ENCODE measurements at places on chromosomes 4 and X.

- DNase-seq = no peak
Measured at GRCh38 chrX:107442914-107443527, 6.4 kb upstream of the FRMPD3 start.

DNA sequence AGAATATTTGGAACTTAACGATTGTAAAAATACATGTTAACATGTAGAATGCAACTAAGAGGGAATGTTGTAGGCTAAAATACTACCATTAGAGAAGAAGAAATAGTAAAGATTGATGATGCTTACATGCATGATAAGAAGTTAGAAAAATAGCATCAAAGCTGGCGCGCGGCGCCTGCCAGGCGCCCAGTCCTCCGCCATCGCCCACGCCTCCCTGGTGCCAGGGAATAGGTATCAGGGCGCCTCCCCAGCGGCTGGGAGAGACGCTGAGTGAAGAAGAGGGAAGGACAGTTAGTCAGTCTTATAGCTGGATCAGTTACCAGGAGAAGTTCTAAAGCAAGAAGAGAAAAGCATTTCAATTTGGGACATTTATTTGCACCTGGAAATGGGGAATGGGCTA is 36.0 kb downstream of the NSUN7 start:
- DNase-seq = no peak

- DNase-seq = no peak
Measured at GRCh38 chrX:17475449-17476217, 100.6 kb downstream of the NHS start.

DNA sequence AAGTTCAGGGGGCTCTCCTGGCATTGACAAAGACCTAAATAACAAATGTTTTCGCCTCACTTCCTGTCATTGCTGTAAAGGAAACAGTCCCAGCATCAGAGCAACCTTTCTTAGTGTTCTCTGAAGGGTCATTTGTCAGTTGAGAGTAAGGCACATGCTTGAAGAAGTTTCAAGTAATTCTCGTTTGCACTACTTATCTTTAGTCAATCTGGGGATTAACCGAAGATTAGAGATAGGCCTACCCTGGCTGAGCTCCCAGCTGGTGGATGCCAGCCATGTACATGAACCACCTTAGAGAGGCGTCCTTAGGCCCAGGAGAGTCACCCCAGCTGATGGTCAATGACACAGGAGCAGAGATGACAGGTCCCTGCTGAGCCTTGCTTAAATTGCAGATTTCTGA is 189.9 kb upstream of the PGRMC2 start:
- no peak for DNase-seq

GRCh38 chrX:153598541-153599191 is at the start of gene CCNQ:
TSS of gene CCNQ (minus strand) at chrX:153599139. CDS start at chrX:153599073, 66 bp downstream.
- DNase-seq = no peak

DNA sequence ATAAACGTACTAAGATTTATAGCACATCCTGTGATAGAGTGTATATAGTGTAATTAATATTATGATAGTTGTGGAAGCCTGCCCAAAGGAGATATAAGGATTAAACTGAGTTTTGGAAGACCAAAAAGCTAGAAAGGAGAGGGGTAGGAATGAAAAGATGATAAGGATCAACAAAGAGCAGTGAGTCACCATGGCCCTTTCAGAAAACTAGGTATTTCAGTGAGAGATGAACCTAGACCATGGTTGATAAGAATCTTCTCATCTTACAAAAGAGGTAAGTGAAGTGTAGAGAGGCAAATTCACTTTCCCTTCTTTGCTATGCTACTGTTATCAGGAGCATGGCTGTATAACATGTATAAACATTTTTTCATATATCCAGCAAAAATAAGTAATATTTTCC is 133.8 kb upstream of the PLAC1 start:
- DNase-seq = no peak

DNA sequence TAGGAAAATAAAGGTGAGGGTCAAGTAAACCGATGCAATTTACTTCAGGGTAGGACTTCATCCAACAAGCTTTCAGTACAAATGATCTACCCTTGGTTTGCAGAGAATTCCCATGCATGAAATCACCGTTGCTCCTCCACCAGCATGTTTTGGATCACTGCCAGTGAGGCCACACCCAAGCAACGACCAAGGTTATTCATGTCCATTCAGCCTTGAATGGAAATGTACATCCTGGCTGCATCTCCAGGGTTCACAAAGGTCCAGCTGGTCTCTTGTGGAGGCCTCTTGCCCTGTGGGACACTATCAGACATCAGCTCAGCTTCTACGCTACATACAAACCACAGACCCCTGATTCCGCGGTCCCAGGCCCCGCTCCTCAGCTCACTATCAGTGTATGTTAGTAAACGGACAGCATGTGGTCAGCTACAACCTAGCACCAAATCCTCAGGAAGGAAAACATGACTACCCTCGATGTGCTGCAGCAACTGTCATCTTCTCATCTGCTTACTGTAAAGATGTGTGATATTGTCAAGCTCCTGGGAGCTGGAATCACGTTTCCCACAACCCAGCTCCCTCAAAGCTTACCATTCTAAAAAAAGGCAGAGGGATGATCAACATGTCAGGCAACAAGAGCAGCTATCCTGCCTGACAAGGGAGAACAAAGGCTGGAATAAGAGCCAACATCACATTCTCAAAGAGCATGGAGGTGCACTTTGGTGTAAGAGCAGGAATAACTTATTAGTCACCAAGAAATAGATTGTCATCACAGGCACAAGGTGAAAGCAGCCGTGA is 4.9 kb downstream of the LYAR start:
- DNase-seq = no peak

DNA sequence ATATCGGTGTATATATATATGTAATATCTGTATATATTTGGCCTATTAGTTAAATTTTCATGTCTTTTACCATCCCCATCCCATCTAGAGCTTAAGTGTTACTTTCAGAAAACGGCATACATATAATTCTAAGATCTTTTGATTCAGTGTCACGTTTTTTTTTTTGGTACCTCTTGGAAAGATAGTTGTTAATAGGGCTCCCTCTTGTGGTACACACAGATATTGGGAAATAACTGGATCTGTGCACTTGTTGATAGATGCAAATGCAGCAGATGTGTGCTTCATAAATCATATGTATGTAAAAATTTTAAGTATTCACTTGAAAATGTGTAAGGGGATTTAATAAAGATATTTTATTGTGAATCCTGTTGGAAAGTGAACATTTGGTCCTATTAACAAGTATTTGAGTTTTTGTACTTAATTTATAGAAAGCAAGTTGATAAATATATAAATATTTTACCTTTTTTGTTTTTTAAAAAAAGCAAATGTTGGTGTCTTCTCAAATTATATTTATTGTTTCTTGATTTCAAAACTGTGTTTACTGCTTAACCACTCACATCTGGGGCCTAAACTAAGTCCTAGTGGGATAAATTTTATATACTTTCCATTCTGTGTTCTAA is 74.7 kb downstream of the PAQR3 start:
- DNase-seq = no peak

DNA sequence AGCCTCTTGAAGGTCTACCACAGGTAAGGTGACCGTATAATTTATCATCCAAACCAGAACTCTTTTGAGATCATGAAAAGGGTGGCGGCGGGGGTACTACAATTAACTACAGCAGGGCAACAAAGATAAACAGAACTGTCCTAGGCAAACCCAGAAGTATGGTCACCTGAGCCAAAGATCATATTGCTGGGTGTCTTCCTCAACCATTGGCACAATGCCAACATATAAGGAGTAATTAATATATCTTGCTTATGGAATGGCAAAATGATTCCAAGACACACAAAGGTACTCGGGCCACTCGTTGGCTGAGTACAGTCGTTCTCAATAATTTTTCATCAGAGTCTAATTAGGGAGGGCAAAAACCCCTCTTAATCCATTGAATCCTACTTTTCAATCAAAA is 273.3 kb downstream of the QDPR start:
- no peak for DNase-seq

DNA sequence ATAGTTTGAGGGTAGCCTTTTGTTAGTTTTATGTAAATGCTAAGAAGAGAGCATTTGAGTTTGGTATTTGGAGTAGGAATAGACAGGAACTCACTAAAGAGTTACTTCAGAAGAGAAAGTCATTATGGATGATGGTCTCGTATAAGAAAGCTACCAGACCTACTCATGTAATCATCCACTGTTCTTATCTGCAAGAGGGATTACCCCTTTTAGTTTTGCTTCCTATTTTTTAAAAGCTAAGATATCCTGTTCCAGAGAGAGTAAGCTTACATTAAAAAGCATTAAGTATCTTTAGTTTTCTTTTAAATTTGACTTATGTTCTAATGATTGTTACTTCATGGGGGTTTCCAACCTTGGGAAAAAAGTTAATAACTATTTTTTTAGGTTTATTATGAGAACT is 12.5 kb upstream of the ART3 start:
- DNase-seq = no peak

- DNase-seq = no peak
Measured at GRCh38 chrX:22378296-22378695, 105.6 kb downstream of the CBLL2 start.

DNA sequence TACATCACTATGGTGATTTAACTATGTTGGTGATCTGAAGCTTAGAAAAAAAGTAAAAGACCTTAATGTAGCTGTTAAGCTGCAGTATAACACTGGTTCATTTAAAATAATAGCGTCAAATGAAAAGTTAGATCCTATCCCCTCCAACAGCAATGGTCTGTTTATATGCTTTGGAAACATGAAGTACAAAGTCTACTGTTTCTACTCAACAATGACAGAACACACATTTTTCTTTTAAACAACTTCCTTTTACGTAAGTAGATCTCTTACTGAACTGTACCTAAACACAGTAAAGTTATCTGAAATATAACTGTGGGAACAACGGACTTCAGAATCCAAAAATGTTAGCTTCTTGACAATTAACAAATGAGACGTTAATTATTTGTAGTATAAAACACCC is 35.3 kb downstream of the BOD1L1 start:
- DNase-seq = no peak

DNA sequence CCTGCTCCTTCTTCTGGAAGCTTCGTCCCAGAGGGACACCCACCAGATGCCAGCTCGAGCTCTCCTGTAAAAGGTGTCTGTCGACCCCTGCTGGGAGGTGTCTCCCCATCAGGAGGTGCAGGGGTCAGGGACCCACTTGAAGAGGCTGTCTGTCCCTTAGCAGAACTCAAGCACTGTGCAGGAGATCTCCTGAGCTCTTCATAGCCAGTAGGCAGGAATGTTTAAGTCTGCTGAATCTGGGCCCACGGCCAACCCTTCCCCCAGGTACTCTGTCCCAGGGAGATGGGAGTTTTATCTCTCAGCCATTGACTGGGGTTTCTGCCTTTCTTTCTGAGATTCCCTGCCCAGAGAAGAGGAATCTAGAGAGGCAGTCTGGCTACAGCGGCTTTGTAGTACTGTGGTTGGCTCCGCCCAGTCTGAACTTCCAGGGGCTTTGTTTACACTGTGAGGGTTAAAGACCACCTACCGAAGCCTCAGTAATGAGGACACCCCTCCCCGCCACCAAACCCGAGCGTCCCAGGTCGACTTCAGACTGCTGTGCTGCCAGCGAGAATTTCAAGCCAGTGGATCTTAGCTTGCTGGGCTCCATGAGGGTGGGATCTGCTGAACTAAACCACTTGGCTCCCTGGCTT is 1383.0 kb upstream of the TENM3 start:
- DNase-seq = no peak

GRCh38 chr4:61628282-61628681 is 428.2 kb downstream of the ADGRL3 start:
- DNase-seq = no peak

DNA sequence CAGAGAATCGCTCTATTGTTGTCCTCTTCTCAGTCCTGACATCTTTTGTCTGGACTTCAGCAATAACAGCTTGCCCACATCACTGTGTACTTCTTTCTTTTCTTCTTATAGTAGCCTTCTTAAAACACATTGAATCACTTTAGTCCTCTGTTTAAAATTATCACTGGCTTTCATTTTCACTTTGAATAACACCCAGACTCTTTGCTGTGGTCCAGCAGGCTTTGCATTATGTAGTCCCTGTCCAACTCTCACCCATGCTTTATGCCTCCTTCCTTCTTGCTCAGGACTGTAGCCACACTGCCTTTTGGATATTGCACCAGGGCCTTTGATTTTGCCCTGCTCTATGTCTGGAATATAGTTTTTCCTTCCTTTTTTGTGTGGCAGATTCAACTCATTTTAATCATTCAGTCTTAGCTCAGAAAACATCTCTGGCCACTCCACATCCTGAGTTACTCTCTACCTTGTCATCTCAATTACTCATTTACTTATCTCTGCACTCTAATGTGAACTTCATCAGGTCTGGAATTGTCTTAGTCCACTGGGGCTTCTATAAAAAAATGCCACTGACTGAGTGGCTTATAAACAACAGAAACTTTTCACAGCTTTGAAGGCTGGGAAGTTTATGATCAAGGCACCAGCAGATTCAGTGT is 168.2 kb downstream of the C4orf33 start:
- no peak for DNase-seq

GRCh38 chr4:152673489-152673888 is 6.3 kb downstream of the TMEM154 start:
- DNase-seq = no peak
